ENCODE measurements at places on chromosomes 13 and 19.

- DNase-seq: no peak
Observed at GRCh38 chr19:24052811-24053210, 34.2 kb upstream of the ZNF254 start.

- DNase-seq: peak; percentile 20
Observed at GRCh38 chr13:96771486-96772367, 222.5 kb downstream of the OXGR1 start.

GRCh38 chr19:49489601-49490167, 2.3 kb downstream of the RPL13A start:
- no peak for DNase-seq

GRCh38 chr13:98839856-98840769, 87.6 kb upstream of the SLC15A1 start:
- peak; percentile 60 for DNase-seq

DNA sequence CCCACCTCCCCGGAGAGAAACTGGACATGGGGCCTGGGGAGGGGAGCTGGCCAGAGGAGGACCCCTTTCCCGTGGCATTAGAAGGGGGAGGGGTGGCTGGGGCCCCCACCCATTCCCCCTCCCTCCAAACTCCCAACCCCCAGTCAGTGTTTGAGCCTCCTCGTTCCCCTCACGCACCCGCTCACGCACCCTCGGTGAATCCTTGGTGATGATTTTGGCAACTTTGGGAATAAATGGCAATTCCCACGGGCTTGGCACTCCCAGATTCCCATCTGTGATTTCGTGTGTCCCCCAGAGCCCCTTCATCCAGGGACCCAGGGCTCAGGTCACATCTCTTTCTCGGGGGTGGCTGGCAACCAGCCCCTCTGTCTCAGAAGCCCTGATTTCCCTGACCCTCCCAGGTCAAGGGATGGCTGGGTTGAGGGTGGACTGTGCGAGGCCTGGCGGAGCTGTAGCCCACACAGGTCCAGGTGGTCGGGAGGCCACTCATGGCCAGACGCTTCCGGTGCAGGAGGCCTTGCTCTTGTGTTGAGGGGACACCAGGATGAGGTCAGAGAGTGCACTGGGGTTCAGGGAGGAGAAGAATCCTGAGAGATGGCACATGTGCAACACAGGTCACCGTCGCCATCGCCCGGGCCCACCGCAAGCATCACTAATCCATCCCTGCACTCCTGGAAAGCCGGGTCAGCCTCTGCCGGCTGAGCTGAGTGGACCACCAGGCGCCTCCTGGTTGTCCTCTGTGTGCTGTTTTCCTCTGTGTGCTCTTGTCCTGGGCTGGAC, 20.7 kb downstream of the EPN1 start:
- no peak for DNase-seq
